Activated CD4-positive, alpha-beta T cell treated with anti-CD3 and anti-CD28 coated beads for 4 hours (primary cell): ENCODE measurements at places on chromosomes 4 and X.

DNA sequence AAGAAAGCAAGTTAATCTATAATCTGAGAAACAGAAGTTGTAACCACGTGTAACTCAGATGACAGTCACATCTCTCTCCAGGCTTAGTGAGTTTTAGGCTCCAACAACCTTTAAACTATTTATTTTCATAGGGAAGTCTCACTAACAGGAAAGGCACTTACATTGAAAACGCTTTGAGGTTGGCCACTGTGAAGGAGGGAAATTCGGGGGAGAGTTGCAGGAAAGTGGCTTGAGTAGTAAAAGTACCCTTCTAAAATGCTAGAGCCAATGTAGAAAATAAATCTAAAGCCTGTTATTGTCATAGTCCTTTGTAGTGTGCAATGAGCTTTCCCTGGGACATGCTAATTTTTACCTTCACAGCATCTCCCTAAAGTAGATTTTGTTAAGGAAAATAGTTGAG lies 995 bp upstream of the NFXL1 start:
- DNase-seq = no peak

DNA sequence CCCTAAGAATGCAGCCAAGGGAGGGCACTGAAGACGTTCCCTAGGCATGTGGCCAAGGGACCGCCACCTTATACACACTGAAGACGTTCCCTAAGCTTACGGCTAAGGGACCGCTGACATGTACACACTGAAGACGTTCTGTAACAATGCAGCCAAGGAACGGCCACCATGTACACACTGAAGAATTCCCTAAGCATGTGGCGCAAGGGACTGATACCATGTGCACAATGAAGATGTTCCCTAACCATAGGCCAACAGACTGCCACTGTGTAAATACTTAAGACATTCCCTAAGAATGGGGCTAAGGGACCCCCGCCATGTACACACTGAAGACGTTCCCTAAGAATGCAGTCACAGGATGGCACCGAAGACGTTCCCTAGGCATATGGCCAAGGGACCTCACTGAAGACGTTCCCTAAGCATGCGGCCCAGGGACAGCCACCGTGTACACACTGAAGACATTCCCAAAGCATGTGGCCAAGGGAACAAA lies 36.1 kb downstream of the DHRSX start:
- no peak for DNase-seq

GRCh38 chr4:13470379-13470778 lies 13.8 kb downstream of the RAB28 start:
- no peak for DNase-seq

- DNase-seq = no peak
Observed at GRCh38 chr4:96525898-96526297, 686.0 kb downstream of the PDHA2 start.

DNA sequence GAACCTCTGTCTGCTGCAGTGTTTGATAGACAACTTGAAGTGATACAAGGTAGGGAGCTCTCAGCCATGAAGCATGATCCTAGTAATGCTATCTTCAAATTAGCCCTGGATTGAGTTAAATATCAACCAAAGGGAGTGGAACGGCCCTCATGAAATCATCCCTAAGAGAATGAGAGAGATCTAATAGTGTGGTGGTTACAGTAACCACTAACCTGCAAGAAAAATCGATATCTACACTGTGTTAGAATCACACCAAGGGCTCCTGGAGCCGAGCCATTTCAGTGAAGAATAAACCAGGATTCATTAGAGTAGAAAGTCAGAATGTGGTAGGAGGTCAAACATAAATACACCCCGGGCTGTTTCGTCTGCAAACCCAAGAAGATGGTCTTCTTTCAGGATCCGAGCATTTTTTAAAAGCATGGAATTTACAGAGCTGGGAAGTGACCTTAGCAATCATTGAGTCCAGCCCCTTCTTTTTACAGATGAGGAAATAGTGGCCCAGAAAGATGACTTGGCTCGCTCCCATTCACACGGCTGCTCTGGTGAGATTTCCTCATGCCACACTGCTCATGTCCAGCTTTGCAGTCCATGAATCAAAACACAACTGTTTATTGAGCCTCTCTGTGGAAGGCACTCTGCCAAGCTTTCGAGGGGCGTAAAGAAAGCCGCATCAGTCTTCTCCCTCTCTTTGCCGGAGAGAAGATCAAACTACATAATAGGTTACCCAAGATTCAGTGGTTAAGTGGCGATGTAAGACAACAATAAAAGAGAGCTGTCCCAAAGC lies 5.5 kb upstream of the DCTD start:
- DNase-seq = no peak

DNA sequence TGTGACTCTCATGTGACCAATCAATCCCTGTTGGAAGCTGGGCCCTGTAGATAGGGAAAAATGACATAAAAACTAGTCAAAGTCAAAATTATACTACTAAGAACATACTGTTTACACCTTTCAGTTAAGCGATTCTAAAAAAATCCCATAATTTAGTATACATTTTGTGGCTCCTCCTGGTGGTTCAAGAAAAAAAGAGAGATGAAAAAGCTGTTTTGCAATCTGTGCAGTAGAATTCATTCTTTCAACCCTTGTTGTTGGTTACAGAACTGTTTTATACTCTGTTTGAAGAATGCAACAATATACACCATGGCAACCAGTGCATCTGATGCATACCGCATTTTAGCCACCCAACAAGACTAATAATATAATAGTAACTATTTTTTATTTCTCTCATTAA lies 66.8 kb upstream of the ANK2 start:
- no peak for DNase-seq

GRCh38 chr4:156971165-156971675 lies 379 bp downstream of the PDGFC start:
- no peak for DNase-seq

- no peak for DNase-seq
Observed at GRCh38 chrX:148811236-148811635, 310.8 kb downstream of the AFF2 start.

- no peak for DNase-seq
Observed at GRCh38 chr4:18021470-18021719, 160 bp downstream of the LCORL start.

DNA sequence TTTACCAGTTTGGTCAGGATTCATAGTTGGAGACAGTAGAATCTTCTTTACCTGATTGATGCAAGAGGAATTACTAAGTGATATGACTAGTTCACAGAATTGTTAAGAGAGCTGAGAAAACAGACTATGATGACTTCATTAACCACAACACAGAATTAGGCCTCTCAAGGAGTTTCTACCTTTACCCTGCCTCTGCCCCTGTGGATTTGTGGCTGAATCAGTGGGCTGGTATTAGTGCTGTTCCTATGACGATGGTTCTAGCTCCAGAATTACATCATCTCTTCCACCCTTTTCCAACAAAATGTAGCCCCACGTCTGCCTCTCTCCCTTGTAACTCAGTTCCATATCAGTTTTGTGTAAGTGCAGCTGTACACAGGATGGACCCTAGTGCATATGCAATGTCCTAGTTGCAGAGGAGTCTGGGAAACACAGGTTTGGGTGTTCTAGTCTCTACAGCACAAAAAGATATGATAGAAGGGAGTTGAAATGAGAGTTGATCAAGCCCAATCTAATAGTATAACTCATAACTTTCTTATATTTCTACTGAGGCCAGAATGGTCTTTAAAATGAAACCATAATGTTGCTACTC lies 99.3 kb downstream of the ANXA5 start:
- no peak for DNase-seq

GRCh38 chrX:68721546-68721945 lies 74.1 kb downstream of the STARD8 start:
- DNase-seq = no peak

- DNase-seq = no peak
Observed at GRCh38 chr4:145501051-145501660, 19.5 kb downstream of the SMAD1 start.

DNA sequence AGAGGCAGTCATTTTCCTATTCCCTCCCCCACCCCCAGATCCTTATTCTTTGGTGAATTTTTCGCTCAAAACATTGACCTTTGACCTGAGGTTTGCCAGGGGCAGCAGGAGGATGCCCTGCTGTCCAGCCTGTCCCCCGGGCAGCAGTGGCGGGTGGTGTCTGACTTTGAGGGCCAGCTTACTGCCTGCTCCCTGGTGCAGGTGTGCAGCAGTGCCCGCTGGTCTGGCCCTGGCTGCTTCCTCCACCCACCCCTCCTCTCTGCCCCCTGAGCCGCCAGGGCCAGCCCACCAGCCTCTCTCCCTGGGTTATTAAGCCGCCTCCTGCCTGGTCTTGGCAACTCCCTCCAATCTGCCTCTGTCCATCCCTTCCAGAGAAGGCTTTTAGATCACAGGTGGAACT lies 40.8 kb upstream of the GRPEL1 start:
- DNase-seq = no peak

DNA sequence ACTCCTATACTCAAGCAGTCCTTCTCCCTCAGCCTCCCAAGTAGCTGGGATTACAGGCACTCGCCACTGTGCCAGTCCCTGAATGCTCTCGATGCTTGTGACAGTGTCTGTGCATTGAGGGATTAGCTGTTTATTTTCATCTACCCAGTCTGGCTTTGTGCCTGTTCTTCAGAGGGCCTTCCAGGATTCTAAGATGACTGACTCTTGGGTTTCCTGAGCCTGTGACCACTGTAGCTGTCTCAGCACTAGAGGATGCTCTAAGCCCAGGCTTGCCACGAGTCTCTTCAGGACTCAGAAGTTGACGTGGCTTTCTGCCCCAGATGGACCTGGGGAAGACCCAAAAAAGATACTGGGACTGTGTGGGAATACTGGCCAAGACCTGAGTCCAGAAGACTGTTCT lies 201.4 kb downstream of the ARHGAP10 start:
- no peak for DNase-seq

DNA sequence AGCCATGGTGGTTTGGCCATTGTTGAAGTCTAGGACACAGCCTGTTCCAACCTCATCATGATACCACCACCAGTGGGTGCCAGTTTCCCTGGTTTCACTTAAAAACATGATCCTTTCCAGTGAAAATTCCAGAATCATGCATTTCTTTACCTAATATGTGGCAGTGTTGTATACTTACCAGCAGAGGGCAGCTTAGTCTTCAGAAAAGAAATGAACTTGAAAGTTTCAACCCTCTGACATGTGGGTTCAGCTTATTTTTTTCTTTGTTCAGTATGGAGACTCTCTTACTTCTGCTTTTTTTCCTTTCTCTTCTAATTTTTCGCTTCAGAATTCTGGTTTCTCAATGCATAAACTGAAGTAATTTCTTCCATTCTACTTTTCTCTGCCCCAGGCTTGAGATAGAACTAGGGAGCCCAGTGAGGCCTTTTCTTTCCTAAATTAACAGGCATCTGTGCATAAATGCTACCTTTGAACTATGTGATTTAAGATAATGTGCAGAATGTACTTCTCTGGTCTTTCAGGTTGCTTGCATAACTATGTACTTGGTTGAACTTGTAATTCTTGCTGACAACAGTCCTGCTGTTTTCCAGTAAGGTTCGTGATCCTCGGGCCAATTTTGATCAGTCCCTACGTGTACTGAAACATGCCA lies 10.7 kb downstream of the LIAS start:
- no peak for DNase-seq

- no peak for DNase-seq
Observed at GRCh38 chr4:71231129-71232055, 107.4 kb upstream of the SLC4A4 start.
